ENCODE measurements at places on chromosomes 1 and 21. TPM values are rescaled to one million over a fixed set of nuclear protein-coding genes. Genes with fewer than 3 reads are reported as not detected.
A peak's percentile ranks its signal among the peaks of the same experiment; 100 is the strongest.

SNX27 gene
- total RNA-seq: 63.7 TPM

GRCh38 chr1:172549621-172550280 lies 16.8 kb downstream of the SUCO start:
- peak; percentile 33 for DNase-seq

MYOC gene
- 1.8 TPM for total RNA-seq

SPRR2F gene
- total RNA-seq: not detected

CD84 gene
- total RNA-seq: 10.8 TPM

NHLH1 gene
- total RNA-seq: 0.18 TPM

HES2 gene
- total RNA-seq: 5.0 TPM

DNA sequence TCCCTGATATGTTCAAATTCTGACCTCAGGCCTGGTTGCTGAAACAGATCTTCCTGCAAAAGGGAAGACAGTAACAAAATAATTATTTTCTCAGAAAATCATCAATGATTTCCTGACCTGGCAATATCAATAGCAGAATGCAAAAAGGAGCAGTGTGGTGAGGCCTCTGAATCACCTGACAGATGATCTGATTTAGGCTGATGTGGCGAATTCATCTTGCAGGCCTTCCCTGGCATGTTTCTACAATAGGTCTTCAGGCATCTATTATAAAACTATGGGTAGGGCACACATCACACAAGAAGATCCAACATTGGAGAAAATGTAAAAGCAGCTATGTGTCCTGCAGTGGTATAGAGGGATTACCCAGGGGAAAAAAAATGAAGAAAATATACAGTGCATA lies 7.1 kb upstream of the MTF1 start:
- no peak for DNase-seq

COL11A1 gene
- 0.86 TPM for total RNA-seq

DNA sequence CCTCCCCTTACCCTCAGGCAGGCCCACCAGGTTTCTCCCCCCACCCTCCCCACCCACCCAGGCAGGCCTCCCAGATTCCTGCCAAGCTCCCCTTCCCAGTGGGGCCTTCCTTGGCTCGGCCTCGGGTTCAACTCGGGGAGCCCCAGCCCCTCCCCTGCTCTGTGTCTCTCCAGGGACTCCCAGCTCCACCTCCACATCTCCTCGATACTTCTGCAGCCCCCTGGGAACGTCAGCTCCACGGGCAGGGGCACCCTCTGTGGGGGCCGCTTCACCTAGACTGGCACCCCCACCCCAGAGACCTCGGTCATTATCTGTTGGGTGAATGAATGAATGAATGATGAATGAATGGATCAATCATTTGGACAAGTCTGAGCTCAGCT lies 775 bp downstream of the MMEL1 start:
- DNase-seq: no peak

- DNase-seq: no peak
These were observed 174.5 kb upstream of the RUNX1 start for GRCh38 chr21:35223480-35224156.

- DNase-seq: no peak
These were observed 1.6 kb downstream of the ABCA4 start for GRCh38 chr1:94119306-94119705.

C1orf141 gene
- 11.4 TPM for total RNA-seq

KRTAP7-1 gene
- not detected for total RNA-seq

DNA sequence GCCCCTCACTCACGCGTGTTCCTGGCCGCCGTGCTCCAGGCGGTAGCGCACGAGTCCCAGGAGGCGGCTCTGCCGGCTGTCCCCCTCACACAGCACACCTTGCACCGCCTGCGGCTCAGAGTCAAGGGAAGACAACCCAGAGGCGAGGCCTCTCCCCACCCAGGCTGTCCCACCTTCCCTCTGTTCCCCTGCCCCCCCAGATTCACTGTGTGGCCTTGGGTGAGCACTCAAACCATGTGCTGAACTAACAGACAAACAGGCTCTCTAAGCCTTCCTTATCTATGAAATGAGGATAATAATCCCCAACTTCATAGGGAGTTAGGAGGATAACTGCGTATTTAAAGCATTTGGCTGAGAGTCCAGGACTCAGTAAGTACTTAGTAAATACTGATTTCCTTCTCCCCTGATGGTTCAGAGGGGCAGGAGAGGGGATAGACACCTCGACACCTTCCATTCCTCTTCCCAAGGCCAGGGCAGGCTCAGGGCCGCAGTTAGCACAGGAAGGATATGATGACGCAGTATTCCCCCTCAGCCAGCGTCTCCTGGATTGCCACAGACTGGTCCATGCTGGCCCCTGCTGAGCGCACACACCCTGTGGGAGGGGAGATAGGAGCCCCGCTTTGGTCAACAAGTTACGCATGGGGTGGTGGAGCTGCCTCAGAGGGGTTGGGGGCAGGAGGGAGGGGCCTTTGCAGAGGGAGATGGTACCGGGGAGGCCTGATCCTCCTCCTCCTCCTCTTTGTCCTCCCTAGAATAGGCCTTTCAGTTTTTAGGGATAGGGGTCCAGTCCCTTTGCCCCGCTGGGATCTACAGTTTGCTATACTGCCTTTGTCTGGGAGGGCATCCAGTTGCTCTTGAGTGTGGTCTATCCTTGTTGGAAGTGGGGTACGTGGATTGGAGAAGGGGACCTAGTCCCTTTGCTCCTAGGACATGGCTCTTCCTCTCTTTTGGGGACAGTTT lies 830 bp downstream of the INPP5B start:
- DNase-seq: peak; percentile 66

- peak; percentile 14 for DNase-seq
These were observed 103.3 kb downstream of the CYYR1 start for GRCh38 chr21:26469789-26470188.

DNAJC6 gene
- 4.6 TPM for total RNA-seq

GRCh38 chr1:96643519-96643918 lies 78.1 kb upstream of the PTBP2 start:
- no peak for DNase-seq

S100B gene
- 3.2 TPM for total RNA-seq

DNA sequence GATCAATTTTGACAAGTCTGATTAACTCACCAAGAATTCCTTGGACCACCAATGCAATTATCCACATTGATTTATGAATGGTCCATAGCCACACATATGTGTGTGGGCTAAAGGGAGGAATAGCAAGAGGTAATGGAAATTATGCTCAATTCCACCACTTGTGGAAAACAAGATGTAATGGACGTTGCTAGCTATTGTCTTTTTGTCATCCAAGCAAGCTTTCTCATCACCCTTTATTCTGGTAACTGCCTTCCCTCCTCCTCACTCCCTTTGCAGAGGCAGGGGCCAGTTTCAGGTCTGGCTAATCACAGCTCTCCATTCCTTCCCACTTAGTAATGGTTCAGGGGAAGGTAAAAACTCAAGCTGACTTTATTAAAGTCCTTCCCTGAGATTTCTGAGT lies 24.7 kb upstream of the RAB3GAP2 start:
- no peak for DNase-seq

- no peak for DNase-seq
These were observed 145.6 kb downstream of the CAMTA1 start for GRCh38 chr1:6930732-6931300.

GRCh38 chr21:42456457-42456856 lies 39.6 kb downstream of the RSPH1 start:
- no peak for DNase-seq

HSD3B1 gene
- total RNA-seq: not detected

GRCh38 chr1:146036965-146037646 lies 15.6 kb upstream of the HJV start:
- peak; percentile 93 for DNase-seq

DNA sequence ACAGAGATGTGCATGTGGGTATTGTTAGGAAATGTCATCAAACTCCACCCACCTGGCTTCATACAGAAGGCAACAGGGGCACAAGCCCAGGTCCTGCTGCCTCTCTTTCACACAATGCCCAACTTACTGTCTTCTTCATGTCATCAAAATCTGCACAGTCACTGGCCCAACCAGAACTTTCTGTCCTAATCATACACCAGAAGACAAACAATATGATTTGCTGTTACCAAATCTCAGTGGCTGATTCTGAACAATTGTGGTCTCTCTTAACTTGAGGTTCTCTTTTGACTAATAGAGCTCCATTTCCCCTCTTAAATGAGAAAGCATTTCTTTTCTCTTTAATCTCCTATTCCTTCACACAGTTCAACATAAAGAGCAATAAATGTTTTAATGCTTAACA lies 7.7 kb downstream of the HSD3B2 start:
- DNase-seq: no peak

- DNase-seq: peak; percentile 22
These were observed 10.5 kb upstream of the SPEN start for GRCh38 chr1:15836772-15837669.

BEND5 gene
- 3.2 TPM for total RNA-seq

OR10J4 gene
- total RNA-seq: not detected

Measured in lung (tissue), 17 donors.